Astrocyte (in vitro differentiated cells and primary cell): ENCODE measurements at places on chromosomes 7 and 10. TPM values are rescaled to one million over a fixed set of nuclear protein-coding genes. Genes with fewer than 3 reads are reported as not detected.

The TAS2R41 gene
- not detected in 2 replicates for total RNA-seq

The ANXA8L1 gene
- total RNA-seq: 0.59 and 1.5 TPM in 2 replicates

The PNLIP gene
- not detected in 2 replicates for total RNA-seq

The JAKMIP3 gene
- total RNA-seq: 0.34 and 0.54 TPM in 2 replicates

The MINPP1 gene
- 24.7 and 26.9 TPM in 2 replicates for total RNA-seq

The LRIT1 gene
- total RNA-seq: not detected in 2 replicates

The MCM10 gene
- total RNA-seq: 1.5 and 1.9 TPM in 2 replicates

The TFR2 gene
- 0.26 and 0.50 TPM in 2 replicates for total RNA-seq

DNA sequence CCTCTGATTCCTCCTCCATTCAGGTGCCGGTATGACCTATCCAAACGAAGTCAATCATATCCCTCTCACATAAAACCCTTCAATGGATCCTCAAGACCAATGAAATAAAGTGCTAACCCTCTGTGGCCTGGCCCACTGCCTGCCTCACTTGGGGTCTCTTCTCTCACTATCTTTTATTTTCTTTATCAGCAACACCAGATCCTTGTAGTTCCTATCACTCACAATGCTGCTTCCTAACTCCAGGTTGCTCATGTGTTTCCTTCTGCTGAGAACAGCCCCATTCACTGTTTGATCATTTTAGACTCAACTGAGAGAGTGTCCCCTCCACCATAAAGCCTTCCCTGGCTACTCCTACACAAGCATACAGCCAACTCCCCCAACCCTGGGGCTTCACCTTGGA lies 180.6 kb downstream of the DOCK4 start:
- no peak for DNase-seq

DNA sequence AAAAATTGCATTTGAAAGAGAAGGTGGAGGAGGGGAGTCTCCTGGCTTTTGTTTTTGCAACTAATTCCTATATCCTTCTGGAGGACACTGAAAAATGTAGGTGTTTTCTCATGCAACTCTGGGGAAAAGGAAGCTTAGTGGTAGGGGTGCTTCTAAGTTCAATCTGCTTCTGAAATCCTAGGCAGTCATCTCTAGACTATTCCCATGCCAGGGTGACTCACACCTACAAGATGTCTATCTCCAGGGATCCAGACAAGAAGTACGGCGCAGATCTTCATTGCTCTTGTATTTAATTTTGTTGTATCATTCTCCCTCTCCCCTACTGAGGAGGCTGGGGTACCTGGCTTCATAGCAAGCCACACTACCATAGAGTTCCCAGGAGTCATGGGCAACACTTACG lies 258.8 kb downstream of the PHF14 start:
- peak; percentile 4 for DNase-seq

- DNase-seq: no peak
Measured at GRCh38 chr7:38675494-38676106, 44.4 kb upstream of the AMPH start.

GRCh38 chr10:110013630-110014293 lies 6.0 kb downstream of the ADD3 start:
- no peak for DNase-seq

DNA sequence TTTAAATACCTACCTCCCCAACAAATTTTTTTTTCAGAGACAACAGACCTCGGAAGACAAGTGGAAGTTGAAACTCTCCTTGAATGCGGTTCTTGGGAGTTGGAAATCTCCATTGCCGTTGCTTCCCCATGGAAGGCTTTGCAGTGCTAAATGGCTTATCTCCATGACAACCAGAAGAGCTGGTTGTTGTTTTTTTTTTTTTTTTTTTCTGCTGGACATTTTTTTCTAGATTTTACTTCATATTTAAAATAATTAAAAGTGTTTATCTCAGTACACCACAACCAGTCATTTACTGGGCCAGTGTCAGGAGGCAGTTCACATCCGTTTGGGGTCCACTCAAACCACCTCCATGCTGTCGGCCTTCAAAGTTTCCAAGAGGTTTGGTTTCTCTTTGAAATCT lies 348.5 kb upstream of the PRKCQ start:
- no peak for DNase-seq

GRCh38 chr10:62858364-62858763 lies 42.2 kb upstream of the EGR2 start:
- DNase-seq: peak; percentile 81

- no peak for DNase-seq
Measured at GRCh38 chr10:120735773-120736371, 115.3 kb upstream of the WDR11 start.

DNA sequence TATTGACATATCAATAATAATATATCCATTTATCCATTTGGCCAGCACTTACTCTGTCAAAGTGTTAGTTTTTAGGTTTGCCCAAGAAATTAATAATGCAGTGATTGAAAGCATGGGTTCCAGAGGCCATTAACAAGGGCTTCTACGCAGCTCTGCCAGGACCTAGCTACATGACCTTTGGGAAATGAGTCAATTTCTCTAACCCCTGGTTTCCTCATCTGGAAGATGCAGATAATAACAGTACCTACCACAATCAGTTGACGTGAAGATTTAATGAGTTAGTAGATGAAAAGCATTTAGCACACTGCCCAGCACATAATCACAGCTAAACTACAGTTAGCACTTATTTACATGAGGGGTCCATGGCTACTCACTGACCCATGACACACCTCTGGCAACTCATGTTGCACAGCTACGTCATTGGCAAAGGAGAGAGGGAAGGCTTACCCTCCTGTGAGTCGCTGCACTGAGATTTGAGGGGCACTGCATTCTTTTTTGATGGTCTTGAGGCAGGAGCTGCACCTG lies 263.7 kb downstream of the PLXNA4 start:
- no peak for DNase-seq

- DNase-seq: no peak
Measured at GRCh38 chr7:16630654-16631053, 14.9 kb downstream of the ANKMY2 start.

DNA sequence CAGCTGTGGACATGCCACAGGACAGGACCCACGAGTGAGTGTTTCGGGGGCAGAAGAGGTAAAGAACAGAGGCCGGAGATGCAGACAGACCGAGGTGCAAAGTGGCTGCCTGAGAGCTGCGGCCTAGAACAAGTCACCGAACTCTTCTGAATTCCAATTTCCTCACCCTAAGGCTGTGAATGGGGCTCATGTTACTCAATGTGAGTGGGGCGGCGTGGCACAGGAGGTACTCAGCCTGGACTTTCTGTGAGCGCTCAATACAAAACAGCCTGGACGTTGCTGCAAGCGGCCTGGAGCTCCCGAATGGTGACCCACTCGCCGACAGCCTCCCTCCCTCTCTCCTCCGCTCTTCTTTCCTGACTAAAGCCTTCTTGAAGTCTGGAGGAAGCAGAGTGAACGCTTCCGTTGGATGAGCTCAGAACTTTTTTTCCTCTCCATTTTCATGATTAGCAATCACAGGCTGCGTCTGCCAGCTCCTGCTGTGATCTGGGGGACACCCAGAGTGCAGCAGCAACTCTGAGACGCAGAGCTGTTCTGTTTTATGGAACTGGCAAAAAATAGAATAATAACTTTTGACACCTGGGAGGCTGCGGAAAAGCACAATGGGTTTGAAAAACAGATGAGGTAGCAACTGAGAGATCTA lies 108.5 kb downstream of the PTPRN2 start:
- DNase-seq: no peak

GRCh38 chr7:44309271-44310091 lies 15.9 kb downstream of the CAMK2B start:
- peak; percentile 39 for DNase-seq

GRCh38 chr10:11018432-11018841 lies 765 bp downstream of the CELF2 start:
- no peak for DNase-seq

DNA sequence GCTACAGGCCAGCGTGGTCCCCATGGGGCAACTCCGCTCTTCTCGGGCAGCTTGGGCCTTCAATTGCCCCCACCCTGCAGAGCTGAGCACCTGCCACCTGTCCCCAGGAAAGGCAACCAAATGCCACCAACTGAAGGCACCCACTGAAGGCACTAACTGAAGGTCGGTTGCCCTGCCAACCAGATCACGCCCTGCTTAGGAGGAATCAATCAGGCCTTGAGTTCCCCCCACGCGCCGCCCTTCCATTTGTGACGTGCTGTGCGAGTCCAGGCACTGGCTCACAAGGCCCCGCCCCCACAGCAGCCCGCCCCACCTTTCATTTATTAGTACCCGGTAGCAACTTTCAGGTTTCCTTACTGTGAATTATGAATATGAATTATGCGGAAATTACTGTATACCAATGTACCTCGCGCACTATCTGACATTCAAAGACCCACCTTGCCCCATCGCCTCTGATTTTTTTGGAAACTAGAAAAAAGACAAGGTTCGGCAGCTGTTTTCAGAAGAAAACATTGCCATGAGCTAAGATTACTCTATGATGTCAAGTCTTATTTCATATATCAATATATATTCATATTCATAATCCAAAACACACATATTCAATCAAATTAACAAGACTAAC lies 83.6 kb upstream of the ABI1 start:
- no peak for DNase-seq

DNA sequence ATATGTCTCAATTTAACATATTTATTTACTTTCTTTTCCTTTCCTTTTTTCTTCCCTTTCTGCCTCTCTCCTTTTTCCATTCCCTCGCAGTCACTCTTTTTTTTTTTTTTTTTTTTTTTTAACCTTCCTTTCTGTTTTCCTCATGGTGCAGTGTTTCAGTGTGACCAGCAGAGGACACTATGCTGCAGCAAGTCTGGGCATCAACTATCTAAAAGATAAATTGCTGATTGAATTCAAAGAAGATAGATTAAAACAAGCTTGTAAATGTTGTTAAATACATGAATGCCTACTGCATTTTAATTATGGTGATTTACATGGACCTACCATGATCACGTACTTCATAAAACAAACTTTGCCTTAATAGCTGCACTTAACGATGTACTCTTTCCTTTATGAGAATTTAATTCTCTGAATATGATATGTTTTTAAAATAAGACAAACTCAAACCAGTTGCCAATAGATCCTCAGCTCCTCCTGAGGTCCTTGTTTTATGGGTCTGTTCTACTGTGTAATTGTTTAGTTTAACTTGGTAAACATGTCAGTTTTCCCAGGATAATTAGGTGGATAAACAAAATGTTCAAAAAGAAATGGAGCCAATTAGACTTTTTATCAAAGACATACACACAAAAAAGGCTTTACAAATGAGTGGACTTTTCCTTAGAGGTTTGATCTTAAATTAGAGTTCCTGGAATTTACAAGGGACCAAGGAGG lies 101.0 kb upstream of the AGR3 start:
- DNase-seq: peak; percentile 40

GRCh38 chr7:131935180-131935579 lies 378.8 kb upstream of the PODXL start:
- no peak for DNase-seq

- DNase-seq: no peak
Measured at GRCh38 chr7:86209036-86209435, 434.7 kb upstream of the GRM3 start.

DNA sequence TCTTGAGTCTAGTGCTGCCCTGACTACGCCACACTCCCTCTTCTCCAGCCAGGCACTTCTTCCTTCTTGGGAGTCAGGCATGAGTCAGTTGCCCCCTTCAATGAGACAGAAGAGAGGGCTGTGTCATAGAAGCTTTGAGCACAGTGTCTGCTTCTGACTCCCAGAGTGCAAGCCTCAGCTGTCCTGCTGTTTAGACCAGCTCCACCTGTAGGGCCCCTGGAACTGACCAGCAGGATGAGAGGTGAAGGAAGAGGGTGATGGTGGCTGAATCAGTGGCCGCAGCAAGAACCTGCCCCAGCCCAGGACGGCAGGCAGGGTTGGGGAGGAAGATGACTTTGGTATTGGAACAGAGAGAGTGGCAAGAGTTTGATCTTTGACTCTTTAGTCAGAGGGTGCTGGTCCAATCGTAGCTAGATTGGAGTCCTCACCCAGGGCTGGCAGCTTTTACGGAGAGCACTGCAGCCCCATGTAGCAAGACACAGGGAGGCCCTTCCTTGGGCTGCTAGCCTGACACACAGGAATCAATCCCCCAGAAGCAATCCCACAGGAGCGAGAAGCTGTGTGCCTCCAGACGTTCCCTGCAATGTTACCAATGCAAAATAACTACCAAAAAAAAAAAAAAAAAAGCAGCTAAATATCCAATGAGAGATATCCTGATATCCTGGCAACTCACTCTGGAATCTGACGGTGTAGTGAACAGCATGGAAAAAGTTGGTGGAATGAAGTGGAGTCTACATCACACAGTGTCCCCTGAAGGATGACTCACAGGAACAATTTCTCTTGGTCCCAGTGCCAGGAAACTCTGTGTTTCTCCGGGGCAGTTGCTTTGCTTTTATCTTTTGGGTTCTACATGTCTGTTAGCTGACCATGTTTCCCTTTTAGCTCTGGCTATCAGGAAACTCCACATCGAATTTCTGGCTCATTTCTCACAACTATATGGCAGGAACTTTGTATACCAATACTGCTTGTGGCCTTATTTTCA lies 6.9 kb downstream of the C10orf62 start:
- DNase-seq: peak; percentile 94

- DNase-seq: no peak
Measured at GRCh38 chr7:6545398-6546126, 5.7 kb downstream of the GRID2IP start.

DNA sequence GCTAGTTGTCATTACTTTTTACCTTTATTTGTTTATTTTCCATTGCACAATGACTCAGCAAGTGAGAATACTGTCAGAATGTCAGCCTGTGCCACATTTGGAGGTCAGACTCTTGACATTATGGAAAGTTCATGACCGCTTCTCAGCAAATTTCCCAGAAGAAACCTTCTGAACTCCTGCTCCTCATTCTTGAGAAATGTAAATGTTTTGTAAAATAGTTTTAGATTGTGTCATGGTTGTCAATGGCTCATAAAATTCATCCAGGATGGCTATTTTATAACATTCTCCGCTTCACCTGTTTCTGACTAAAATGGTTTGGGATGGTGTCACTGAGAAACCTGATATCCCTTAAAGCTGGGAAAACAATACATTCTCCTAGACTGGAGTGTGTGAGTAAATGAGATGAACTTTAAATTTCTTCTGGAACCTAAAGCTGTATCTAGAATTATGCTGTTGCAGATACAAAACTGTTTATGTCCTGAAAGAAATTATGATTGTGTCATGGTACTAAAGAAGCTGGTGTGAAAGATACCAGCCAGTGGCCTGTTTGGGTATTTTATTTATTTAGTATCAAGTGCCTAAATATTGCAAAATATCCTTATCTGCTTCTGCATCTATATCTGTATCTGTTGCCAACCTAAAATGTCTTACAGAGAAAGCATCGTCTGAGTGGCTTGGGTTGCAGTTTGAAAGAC lies 671.7 kb downstream of the GATA3 start:
- no peak for DNase-seq

- peak; percentile 67 for DNase-seq
Measured at GRCh38 chr7:32048970-32049491, 21.2 kb downstream of the PDE1C start.

DNA sequence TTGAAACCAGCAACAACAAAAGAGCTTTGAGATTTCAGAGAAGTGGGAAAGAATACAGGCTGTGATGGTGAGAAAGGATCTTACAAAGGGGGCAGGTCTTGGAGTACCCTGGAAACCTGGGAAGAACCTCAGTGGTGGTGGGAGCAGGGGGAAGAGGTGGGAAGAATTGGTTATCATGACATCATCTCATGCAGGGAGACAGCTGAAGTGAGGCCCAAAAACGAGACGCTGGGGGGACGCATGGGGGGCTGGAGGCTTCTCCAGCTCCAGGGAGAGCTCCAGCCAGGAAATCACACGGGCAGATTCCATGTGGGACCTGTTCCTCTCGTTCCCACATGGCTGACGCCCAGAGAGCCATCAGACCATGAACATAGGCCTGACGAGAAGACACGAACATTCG lies 177.3 kb upstream of the RNF32 start:
- no peak for DNase-seq
